ENCODE measurements at places on chromosomes 11 and 22.

- DNase-seq = no peak
These were observed 37.3 kb downstream of the SC5D start for GRCh38 chr11:121329781-121330395.

DNA sequence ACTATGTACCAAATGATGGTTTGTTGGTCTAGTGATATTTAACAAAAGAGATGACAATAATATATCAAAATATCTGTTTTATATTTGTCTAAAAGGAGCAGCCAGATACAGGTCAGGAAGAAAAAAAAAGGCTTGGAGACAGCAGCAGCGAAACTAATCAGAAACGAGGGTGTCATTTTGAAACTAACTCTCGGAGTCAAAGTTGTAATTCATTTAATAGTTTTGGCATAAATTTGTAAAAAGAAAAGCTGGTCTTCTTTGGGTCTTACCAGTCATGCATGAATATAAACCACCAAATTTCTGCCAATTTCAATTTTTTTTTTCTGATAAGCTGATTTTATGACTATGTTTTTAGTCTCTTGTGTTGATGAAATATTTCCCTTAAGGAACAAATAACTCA, 25.5 kb downstream of the NPAT start:
- no peak for DNase-seq

DNA sequence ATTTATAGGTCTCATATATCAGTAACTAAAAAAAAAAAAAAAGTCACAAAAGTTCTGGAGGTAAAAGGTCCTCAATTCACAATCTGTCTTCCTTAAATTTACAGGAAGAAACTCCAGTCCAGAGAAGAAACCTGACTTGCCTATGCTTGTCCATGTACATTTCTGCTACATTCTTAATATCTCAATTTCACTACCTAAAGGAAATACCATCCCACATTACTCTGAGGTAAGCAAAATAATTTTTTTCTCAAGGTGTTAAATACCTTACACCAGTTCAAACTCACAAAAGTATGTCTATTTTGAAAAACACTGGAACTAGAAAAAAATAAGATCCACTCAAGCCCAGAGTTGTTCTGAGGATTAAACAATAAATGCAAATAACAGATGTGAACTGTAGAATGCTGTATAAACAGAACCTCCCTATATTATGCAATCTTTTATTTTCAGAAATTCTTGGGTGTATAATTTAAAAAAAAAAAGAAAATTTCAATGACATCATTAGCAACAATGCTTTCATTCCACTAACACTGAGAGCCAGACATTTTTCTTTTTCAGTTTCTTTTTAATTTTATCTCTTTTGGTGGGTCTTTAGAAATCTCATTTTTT, 49.9 kb upstream of the GDPD4 start:
- no peak for DNase-seq

DNA sequence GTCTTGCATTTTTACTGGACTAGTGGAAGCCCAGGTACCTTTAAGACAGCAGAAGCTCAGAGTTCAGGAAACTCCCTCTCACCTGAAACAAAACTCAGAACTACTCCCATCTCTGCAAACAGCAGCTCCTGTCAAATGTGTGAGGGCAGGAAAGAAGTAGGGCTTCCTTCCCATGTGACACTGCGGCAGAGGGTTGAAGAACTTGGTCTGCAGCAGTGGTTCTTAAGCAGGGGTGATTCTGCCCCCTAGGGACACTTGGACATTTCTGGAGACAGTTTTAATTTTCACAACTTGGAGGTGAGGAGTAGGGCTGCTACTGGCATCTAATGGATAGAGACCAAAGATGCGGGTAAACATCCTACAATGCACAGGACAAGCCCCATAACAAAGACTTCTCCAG, 63.4 kb downstream of the RCN1 start:
- DNase-seq = no peak

DNA sequence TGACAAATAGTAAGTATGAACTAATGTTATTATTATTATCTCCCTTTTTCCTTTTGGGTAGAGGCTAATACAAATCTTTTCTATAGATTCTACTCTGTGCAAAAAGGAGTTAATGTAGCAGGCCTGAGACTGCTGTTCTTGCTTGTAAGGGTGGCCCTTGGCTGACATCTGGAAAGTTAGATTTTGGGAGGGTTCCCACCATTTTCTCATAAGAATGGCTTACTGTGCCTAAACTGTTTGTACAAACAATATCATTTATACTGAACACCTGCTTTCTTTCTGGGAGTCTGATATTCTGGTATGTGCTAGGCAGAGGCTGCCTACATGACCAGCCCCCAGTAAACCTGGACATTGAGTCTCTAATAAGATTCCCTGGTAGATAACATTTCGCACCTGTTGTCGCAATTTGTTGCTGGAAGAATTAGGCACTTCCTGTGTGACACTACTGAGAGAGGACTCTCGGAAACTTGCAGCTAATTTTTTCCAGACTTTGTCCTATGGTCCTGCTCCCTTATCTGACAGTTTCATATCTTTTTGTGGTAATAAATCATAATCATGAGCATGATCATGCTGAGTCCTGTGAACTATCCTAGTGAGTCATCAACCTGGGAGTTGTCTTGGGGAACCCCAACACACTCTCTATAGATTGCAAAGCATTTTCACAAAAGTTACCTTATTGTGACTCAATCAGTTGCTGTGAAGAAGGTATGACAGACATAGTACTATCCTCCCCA, 257.7 kb upstream of the CCDC90B start:
- no peak for DNase-seq

DNA sequence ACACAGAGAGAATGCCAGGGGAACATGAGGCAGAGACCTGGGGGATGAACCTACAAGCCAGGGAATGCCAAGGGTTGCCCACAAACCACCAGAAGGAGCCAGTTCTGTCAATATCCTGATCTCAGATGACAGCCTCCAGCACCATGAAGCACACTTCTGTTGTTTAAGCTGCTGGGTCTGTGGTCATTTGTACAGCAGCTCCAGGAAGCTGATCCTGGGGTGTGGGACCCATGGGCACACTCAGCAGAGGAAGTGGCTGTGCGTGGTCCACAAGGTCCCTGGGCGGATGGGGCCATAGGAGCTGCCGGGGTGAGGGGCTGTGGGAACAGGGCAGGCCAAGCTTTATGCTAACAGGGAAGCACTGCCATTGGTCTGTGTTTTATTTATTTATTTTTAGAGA, 12.1 kb downstream of the PPM1F start:
- DNase-seq = no peak

DNA sequence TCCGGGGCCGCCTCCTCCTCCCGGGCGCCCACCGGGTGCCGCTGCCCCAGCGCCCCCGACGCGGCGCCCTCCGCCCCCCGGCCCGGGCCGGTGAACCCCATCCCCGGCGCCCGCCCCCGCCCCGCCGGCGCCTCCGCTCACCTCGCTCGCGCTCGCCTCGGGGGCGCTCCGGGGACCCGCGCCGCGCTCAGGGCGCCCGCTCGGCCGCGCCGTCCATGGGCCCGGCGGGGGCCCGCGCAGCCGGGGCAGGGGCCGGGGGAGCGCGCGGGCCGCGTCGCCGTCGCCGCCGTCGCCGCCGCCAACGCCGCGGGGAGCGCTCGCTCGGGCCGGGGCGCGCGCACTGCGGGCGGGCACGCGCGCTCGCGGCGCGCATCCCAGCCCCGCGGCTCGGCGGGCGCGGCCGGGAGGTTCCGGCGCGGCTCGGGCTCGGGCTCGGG, 293 bp downstream of the DUSP8 start:
- no peak for DNase-seq
